ENCODE measurements at places on chromosomes 2 and 18.

DNA sequence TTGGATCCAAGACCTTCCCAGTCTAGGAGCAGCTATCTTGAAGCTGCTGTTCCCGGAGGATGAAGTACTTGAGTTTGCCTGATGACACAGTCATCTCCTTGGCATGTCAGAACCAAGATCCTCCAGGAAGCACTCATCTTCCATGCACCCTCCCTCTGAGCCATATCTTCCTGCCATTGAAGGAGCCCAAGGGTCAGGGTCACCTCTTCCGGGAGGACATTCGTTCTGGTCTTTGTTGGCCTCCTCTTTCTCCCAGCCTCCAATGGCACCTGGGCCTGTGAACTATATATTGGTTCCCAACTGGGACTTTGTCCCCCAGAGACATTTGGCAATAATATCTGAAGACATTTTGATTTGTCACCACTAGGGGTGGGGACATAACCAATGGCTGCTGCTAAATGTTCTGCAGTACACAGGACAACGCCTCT is 4.2 kb upstream of the MYO7B start:
- DNase-seq = no peak

- no peak for DNase-seq
Measured at GRCh38 chr18:41928581-41928980, 26.5 kb upstream of the PIK3C3 start.

GRCh38 chr2:40271094-40271493 is 180.8 kb downstream of the SLC8A1 start:
- DNase-seq = no peak

GRCh38 chr18:69647702-69648101 is 247.0 kb downstream of the DOK6 start:
- no peak for DNase-seq

GRCh38 chr18:76801567-76802505 is 20.5 kb upstream of the ZNF236 start:
- peak; percentile 18 for DNase-seq

DNA sequence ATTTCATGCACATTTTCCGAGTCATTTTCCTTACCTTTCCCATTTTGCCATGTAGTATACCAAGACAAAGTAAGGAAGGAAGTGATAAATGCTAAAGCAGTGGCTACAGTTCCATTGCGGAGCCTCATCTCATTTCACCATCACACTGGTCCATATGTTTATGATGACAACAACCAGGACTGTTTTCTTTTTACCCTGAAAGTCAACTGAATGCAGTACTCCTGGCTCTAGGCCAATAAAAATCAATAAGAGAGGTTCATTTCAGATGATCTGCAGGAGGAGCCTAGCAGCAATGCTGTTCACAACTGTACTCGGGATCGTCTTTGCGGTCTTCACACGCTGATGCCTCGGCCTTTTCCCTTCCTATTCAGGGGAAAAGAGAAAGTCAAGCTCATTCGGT is 4.7 kb downstream of the MGAT4A start:
- DNase-seq = no peak

GRCh38 chr2:136439064-136439676 is 321.2 kb upstream of the CXCR4 start:
- no peak for DNase-seq

DNA sequence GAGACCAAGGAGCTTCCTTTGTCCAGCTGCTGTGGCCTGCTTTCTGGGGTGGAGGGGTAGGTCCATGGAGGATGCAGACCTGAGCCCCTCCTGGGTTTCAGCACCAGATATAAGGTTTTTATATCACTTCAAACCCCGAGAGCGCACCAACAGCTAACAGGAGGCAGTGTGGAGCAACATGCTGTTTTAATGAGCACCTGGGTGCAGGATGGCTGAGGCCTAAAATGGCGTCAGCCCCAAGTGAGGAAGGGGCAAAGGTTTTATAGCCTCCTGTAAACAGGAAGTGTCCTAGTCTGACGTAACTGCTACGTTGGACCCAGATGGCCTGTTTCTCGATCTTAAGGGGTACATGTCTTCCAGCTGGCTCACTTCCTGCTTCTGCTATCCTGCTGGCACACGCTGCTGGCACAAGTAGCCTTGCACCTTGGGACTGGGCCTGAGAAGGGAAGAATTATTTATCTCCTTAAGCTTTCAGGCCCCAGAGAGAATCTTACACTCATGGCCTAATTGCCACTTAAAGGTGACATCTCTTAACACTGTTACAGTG is 11.4 kb upstream of the REG1B start:
- no peak for DNase-seq

- DNase-seq = no peak
Measured at GRCh38 chr2:120140866-120141265, 82.3 kb downstream of the TMEM185B start.

- no peak for DNase-seq
Measured at GRCh38 chr2:100940766-100941645, 61.1 kb upstream of the RPL31 start.

- DNase-seq = no peak
Measured at GRCh38 chr2:220194630-220195584, 567.5 kb downstream of the SLC4A3 start.

DNA sequence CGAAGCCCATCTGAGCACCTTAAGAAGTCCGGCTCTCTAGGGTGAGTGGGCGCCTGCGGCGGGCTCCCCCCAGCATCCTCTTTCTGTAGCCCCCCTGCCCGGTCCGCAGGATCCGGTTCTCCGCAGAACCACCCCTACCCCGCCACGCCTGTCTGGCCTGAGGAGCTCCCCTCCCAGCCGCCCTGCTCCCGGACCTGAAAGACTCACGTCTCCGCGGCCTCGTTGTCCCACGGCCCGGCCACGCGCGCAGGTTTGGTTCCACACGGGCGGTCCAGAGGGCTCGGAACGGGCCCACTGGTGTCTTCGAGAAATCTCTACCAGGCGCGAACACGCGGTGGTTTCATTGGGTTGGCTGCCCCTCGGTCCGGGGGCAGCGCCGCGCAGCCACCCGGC is 237 bp downstream of the SLC39A6 start:
- no peak for DNase-seq

DNA sequence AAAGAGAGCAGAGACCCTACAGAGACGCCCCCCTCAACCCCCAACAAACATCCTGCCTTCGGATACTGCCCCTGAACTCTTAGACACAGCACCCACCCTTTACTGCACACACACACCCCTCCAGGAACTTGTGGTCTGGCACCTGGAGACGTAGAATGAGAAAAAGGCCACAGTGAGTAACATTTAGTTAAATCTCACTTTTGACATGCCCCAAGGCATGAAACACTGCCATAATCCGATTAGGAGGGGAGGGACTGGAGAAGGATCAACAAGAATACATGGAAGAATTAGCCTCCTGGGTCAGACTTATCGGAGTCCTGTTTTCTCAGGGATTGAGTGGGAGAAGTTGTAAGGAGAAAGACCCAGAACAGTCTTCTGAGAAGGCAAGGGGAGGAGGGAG is 4.1 kb downstream of the CDK5R2 start:
- DNase-seq = no peak

DNA sequence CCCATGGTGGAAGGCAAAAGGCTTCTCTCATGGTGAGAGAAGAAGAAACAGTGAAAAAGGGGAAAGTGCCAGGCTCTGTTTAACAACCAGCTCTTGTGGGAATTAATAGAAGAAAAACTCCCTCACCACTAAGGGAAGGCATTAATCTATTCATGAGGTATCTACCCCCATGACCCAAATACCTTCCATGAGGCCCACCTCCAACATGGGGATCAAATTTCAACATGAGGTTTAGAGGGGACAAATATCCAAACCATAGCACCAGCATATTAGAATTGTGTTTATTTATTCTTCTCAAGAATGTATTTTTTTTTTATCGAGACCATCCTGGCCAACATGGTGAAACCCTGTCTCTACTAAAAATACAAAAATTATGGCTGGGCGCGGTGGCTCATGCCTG is 4.9 kb upstream of the CFLAR start:
- DNase-seq = no peak

GRCh38 chr2:221567231-221567760 is 4.8 kb downstream of the EPHA4 start:
- no peak for DNase-seq

- no peak for DNase-seq
Measured at GRCh38 chr2:81835321-81836000, 1530.9 kb upstream of the LRRTM1 start.

Data from CD8-positive, alpha-beta memory T cell (primary cell).